ENCODE measurements at places on chromosomes 7 and 10.

DNA sequence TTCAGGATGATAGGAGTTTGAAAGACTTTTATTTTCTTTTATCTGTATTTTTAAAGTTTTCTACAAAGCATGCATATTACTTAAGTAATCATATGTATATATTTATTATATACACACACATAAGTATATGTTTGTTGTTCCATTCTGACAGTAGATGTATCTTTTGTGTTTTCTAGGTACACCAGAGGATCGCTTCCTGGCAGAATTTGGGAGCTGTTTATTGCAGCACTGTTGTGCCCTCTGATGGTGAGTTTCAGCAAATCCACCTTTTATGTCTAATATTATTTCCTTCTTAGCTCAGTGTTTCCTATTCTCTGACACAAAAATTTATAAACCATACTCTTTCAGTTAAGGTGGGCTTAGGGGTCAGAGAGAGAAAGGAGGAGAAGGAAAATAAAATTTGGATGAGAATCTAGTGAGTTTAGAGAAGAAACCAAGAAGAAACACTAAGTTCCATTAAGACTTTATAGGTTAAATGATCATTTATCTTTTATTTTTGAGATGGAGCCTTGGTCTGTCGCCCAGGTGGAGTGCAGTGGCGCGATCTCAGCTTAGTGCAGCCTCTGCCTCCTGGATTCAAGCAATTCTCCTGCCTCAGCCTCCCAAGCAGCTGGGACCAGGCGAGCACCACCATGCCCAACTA, 59.2 kb upstream of the OIT3 start:
- DNase-seq = peak; percentile 45

DNA sequence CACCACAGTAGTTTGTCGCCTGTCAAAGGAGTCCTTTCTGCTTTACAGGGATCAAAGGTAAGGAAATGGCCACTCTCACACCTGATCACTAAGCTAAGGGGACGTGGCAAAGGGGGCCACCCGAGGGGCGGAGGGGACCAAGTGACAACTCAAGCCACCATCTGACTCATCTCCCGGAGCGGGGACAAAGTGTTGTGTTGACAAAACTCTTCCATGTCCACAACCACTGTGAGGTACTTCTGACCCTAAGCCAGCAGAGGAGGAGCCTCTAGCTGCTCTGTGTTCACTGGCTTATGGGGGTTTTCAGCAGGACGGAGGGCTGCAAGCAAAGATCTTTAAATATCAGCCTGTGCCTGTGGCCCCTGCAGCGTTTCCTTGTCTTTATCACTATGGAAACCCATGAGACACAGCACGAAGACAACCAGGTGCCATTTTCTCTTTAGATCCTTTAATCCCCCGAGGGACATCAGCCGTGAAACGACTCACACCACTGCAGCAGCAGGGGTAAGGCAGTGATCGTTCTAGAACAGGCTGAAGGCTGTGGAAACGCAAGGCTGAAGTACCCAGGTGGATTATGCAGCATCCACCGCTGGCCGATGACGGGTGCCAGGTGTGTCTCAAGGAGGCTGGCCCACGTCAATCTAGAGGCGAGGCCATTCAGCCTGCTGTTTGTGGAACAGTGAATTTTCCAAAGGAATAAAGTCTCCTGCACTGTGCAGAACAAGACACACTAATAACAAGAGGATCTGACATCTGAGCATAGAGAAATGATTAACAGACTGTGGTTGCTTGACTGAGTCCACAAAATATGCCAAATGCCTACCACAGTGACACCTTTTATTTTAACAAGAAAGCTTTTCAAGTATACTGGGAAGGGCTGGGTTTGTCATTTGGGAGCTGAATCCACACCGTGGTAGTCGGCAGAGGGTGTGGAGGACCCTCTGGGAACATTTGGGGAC, 26.6 kb upstream of the DDC start:
- no peak for DNase-seq

DNA sequence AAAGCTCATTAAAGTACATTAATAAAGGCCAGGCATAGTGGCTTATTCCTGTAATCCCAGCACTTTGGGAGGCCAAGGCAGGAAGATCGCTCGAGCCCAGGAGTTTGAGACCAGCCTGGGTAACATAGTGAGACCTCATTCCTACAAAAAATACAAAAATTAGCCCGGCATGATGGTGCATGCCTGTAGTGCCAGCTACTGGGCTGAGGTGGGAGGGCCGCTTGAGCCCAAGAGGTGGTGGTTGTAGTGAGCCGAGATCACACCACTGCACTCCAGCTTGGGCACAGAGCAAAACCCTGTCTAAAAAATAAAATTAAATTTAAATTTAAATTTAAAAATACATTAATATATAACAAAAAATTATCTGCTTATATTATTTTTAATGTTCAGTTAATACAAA, 7.1 kb upstream of the TAS2R39 start:
- no peak for DNase-seq

DNA sequence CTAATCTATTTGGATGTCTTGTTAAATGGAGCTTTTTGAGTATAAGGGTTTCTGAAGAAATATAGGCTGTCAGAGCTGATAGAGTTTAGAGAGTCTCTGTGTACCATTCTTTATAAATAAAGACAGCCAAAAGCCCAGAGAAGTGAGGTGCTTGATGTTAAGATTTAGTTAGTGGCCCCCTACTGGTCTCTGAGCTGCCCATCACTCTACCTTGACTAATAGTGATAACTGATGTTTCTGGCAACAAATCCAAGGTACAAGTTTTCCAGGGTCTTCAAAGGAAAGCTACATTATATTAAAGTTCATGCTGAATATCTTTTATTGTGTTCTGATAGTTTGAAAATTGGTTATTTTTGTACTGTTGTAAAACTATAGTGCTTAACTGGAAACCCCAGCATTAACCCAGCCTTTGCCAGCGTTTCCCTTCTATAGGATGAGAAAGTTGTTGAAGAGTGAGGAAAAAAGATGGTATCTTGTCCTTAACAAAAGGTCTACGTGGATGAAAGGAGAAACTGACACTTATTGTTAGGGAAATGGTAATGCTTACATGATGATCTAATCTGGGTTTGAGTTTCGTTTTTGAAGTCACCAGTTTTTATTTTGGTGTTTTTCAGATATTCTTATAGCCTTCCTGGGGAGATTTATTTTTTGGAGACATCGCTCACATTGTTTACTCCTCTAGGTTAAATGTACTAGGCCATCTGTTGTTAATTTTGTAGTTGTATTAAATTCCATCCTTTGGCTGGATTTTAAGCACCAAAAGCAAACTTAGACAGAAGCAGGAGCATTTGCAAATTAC, 79.0 kb downstream of the AUTS2 start:
- no peak for DNase-seq

DNA sequence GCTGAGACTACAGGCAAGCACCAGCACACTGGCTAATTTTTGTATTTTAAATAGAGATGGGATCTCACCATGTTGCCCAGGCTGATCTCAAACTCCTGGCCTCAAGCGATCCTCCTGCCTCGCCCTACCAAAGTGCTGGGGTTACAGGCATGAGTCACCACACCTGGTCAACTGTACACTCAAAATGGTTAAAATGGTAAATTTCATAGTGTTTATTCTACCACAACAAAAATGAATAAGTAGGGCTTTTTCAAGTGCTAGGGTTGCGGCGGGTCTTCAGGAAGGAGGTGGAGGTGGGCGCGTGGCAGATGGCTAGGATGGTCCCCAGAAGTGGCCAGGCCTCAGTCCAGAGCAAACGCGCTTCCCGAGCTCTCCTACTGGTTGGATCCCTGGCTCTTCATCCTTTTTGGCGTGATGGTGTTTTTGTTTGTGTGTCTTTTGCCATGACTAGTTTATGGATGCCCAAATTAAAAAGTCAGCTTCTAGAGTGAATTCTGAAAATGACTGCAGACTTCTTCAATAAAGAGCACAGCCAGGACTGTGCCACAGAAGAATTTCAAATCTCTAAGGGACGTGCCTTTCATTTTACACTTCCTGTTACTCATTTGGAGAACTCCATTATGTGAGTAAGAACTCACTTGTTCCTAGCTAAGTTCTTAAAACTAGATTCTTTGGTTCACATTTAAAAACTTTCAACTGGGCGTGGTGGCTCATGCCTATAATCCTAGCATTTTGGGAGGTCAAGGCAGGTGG, 73.9 kb downstream of the TMEM130 start:
- no peak for DNase-seq

- DNase-seq = no peak
These were observed 153.1 kb downstream of the GALNT11 start for GRCh38 chr7:152178405-152179058.

DNA sequence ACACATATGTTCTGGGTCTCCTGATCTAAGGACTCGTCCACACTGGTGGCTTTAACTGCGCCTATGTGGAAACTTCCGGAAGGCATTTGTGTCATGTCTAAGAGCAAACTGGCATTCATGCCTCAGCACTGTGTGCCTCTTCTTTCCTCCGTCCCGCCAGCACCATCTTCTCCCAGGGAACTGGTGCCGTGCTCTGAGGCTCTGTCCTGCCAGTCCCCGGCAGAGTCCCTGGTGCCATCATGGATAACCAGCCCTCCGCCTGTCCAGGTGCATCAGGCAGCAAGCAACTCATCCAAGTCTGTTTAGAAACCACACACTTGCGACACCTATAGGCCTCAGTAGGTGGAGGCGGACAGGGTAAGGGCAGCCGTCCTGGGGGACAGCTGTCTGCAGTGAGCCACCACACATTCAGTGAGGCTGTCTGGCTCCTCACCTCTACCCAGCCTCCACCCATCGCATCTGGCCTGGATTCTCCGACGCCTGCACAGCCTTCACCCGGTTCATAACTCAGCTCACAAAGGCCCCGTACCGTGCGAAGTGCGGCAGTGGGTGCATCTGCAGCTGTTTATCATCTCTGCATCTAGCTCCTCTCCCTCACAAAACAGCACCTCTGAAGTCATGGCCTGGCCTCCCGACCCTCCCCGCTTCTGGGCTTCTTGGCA, 162.7 kb downstream of the DIP2C start:
- DNase-seq = no peak

DNA sequence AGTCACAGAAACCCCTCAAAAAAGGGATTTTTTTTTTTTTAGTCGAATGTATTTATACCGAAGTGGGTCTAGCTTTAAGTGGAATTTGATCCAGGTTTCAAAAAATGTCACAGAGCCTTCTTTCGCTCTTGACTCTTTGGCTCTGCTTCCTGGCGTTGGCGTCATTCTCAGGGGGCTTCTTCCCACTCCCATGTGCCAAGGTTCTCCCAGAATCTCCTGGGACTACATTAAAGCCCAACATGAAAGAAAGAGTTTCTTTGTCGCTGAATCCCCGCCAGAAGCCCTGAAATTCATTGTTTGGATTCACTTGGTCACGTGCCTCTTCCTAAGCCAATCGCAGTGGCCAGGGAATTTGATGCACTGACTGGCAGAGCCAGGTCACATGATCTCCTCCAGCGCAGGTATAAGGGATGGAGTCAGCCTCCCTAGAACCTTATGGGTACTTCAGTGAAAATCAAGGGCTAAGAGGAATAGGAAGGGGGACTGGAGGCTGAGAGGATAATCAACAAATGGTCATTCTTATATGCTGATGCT, 101.2 kb downstream of the RPS24 start:
- DNase-seq = no peak

GRCh38 chr7:17617857-17618651, 319.6 kb downstream of the AHR start:
- DNase-seq = no peak

- DNase-seq = no peak
These were observed 579 bp downstream of the IDI1 start for GRCh38 chr10:1048349-1048731.

DNA sequence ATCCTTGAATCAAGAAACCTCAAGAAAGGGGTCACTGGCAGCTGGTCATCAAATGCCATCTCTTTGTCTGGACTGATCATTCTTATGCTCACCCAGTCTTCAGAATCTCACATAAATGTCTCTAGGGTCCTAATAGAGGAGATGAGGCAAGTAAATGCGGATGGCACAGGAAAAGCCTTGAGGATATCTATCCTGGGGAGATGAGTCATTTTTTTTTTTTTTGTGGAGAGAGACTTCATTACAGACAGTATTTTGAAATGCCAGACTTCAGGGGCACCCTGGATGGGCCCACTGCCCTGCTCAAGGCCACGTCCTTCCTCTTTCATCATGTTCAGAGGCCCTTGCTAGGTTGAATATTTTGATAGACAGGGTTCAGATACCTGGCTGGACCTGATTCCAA, 19.5 kb upstream of the PLPP4 start:
- DNase-seq = no peak

- DNase-seq = no peak
These were observed 131.9 kb downstream of the KIAA1217 start for GRCh38 chr10:24340883-24341282.

DNA sequence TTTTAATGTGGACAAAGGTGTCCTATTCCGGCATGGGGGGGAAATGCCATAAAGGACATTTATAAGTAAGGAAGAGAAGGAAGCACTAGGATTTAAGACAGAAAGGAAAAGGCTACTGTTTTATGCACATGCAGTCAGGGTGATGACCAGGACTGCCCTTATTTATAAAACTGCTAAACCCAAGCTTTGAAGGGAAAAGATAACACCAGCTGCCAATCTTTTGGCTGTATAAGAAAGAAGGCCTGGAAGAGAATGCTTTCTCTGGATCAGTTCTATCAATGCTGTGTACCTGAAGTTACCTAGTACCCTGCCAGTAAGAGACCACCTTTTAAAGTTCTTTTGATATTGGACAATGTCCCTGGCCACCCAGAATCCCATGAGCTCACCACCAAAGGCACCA, 59.2 kb downstream of the MINDY3 start:
- no peak for DNase-seq

DNA sequence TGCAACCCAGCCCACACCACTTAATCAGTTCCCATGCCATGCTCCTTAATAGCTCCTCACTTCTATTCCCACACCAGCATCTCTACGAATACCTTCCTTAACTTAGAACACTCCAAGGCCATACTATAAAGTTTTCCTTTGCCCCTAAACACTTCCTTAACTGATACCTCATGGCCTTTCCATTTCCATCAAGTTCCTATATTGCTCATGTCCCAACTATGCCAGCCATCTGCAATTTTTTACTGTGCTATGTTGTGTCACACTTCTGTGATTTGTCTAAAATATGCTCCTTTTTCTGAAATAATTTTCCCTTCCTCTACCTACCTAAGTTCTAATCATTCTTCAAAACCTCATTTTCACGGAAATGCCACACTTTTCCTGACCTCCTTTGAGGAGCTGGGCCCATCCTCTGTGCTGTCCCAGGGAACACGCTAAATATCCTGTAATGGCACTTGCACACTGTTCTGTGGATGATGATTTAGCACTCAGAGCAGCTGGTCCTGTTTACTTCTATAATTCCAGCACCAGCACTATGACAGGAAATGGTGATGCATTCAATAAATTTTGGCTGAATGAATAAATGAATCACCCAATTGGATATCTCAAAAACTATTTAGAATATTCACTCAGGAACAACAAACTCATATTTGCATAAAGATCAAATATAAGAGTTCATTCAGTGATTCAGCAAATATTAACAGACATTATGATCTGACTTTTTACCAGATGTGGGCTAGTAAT, 266.5 kb upstream of the HGF start:
- no peak for DNase-seq

- DNase-seq = no peak
These were observed 209.9 kb downstream of the FRMD4A start for GRCh38 chr10:14120812-14121211.

GRCh38 chr7:91041901-91042484, 222.2 kb upstream of the FZD1 start:
- DNase-seq = no peak

- DNase-seq = peak; percentile 39
These were observed 540.3 kb upstream of the IGFBP3 start for GRCh38 chr7:46461334-46461777.

- DNase-seq = no peak
These were observed 47.6 kb upstream of the MGMT start for GRCh38 chr10:129419397-129419796.

GRCh38 chr7:8155836-8156235, 106.1 kb downstream of the ICA1 start:
- DNase-seq = no peak

- DNase-seq = no peak
These were observed 454.4 kb downstream of the HTR7 start for GRCh38 chr10:90403211-90404000.

All from foreskin keratinocyte (primary cell).